ENCODE measurements at places on chromosomes 1 and 21.

- DNase-seq = no peak
Observed at GRCh38 chr1:182998482-182998881, 24.7 kb upstream of the LAMC1 start.

DNA sequence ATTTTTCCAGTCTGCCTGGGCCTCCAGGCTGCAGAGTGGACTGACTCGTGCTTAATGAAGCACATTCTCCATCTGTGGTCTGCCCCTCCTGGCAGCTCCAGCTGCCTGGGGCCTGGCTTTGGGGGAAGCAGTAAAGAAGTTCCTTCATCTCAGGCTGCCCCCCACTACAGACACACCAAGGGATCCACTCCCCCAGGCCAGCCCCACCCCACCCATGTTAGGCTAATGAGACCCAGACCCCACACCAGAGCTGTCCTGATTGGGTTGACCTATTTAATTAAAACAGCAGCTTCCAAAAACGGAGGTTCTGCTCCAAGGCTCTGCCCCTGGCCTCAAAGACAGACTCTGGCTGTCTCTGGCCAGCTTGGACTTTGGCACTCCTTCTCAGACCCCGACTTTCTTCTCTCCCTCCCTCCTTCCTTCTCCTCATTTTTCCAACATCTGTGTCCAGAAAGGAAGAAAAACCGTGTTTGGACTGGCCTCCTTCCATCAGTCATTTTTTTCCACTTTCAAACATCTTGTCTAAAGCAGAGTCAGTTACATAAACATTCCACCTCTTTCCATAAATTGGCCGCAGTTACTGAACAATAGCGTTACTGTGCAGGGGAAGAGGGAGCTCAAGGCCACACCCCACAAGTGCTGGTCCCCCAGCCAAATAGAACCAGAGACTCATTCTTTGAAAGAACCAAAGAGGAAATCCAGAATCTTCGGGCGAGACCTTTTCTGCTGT is 29.7 kb downstream of the SERTAD4 start:
- no peak for DNase-seq

DNA sequence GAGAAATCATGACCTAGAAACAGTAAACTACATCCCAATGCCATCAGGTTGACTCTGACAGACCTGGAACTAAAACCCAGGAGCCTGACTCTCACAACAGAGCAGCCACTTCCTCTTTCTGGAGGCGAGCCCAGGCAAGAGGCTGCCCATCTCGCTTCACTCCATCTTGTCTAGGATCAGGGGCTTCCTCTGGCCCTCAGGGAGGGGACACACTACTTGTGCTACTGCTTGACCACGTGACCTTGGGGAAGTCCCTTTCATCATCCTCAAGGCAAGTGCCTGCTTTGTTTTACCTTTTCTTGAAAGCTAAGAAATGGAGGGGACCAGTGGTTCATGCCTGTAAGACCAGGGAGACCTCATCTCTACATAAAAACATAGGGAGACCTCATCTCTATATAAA is 2.6 kb upstream of the TENT5B start:
- DNase-seq = no peak

- no peak for DNase-seq
Observed at GRCh38 chr1:54249819-54250435, 50.0 kb downstream of the MRPL37 start.

GRCh38 chr1:66012106-66012784 is 219.6 kb downstream of the PDE4B start:
- no peak for DNase-seq

- no peak for DNase-seq
Observed at GRCh38 chr21:21606041-21606440, 607.8 kb downstream of the NCAM2 start.

DNA sequence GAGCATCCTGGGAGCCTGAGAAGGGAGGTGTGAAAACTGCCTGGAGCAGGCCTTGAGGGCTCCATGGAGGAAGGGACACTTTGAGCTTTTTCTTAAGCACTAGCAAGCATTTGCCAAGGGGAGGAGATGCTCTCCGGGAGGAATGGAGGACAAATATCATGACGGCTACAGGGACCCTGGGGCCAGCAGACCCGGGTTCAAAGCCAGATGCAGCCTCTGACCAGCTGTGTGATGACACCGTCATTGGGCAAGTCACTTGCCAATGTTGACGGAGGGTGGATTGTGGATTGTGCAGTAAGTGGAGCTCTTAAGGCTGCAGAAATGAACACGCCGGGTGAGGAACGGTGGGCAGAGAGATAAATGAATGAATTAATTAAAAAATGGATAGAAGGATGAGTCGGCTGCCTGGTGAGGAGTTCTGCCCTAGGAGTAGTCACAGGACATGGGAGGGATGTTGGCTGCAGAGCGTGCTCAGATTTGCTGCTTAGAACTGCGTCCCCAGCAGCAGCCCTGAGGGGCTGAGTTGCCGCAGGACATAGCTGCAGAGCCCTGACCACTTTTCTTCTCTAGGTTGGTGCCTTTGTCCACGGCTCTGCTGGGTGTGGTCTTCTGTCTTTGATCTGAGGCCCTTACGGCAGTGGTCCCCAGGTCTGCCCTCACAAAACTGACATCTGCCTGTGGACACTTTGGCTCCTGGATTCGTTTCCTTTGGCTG is 507.6 kb downstream of the NPHP4 start:
- no peak for DNase-seq

GRCh38 chr1:248324468-248324867 is at the start of gene OR2M7:
Gene OR2M7 (minus strand): TSS chr1:248324568. CDS start chr1:248324568, 0 bp downstream.
- DNase-seq = no peak

GRCh38 chr1:98084188-98084587 is 163.4 kb upstream of the DPYD start:
- DNase-seq = no peak

- no peak for DNase-seq
Observed at GRCh38 chr1:183140633-183141032, 45.4 kb upstream of the LAMC2 start.

GRCh38 chr1:12488666-12489354 is 129.2 kb downstream of the DHRS3 start:
- no peak for DNase-seq

GRCh38 chr21:43864313-43864961 is 586 bp upstream of the AGPAT3 start:
- DNase-seq = no peak

- DNase-seq = no peak
Observed at GRCh38 chr1:66271216-66271903, 262.6 kb upstream of the SGIP1 start.

DNA sequence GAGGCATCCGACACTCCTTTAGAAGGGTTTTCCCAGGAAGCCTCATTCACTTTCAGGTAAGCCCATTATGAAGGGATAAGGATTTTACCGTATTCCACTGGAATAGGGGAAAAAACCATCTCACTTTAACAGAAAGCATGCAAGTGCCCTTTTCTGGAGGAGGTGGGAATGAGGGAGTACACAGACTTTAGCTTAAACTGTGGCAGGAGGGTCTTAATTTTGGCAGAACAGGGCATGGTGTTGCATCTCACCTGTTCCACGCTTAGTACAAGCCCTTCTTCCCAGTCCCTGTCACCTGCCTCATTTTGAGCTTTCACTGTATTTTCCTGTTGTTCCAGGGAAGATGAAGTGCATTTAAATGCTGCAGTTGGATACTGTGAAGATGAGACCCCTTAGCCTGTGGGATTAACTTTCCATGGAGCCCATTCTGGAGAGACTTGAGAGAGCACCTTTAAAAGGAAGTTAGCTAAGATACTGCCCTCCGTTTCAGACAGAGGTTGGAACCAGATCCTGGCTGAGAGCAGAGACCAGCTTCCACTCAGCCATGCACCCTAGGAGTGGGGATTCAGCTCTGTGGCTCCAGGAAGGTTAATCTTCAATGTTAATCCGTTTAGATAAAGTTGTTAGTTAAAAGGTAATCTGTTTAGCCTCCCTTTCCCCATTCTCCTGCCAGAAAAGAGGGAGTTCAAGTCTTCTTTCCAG is 42.6 kb downstream of the PBX1 start:
- no peak for DNase-seq

- DNase-seq = no peak
Observed at GRCh38 chr1:1182491-1183220, 9.0 kb downstream of the TTLL10 start.

- no peak for DNase-seq
Observed at GRCh38 chr1:65097076-65097475, 50.9 kb upstream of the AK4 start.

DNA sequence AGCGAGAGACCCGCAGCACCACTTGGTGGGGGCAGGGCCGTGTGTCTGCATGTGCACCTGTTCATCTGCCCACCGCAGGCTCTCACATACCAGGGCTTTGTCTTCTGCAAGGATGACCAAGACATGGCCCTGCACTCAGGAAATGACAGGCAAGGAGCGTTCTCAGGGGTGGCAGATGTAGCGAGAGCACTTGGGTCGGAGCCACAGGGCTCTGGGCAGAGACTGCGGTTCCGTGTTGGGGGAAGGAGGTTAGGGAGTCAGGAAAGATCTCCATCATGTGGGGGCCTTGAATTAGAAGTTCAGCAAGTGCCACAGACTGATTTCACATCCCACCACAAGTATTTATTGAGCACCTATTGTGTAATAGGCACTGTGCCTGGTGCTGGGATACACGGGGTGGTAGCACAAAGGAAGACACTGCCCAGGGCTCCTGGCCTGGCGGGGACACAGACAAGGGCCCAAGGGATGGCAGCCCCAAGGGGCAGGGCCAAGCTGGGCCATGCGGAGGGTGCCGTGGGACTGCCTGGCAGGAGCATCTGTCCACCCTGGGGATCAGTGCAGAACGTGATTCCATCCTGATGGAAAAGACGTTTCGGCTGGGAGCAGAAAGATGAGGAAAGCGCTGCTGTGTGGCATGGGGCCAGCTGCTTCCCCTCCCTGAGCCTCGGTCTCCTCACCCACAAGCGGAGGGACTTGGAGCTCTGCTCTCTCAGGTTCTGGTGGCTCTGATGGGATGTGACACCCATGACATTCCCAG is 11.4 kb upstream of the SPSB1 start:
- DNase-seq = no peak

GRCh38 chr1:94611681-94612475 is 70.3 kb upstream of the F3 start:
- DNase-seq = no peak

DNA sequence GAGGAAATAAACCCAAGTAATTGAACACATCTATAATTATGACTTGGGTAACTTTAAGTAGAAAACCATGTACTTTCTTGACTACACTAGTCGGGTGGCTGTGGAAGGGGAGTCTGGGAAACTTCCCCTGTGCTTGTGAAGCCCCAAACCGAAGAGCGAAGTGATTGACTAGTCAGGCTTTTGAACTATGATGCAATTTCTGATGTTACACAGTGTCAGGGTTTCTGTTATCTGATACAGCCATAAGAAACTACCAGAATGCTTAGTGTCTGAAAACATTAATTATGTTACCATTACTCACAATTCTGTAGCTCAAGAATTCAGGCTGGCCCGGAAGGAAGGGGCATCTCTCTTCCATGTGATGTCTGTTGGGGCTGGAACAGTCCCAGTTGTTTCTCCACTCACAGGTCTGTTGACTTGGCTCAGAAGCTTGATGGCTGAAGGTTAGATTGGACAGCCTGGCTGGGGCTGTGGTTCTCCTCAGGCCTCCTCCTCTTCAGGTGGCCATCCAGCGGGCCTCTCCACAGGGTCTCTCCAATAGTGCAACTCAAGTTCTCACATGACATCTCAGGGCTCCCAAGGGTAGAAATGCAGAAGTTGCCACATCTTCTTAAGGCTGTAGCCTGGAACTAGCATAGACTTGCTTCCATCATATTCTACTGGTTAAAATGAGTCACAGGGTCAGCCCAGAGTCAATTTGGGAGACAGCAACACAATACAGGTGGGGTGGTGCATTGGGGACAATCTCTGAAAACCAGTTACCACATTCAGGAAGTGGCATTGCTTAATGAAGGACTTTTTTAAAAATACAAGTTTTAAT is 8.3 kb upstream of the C8B start:
- DNase-seq = no peak

GRCh38 chr1:56548571-56548970 is 30.8 kb downstream of the PLPP3 start:
- no peak for DNase-seq

DNA sequence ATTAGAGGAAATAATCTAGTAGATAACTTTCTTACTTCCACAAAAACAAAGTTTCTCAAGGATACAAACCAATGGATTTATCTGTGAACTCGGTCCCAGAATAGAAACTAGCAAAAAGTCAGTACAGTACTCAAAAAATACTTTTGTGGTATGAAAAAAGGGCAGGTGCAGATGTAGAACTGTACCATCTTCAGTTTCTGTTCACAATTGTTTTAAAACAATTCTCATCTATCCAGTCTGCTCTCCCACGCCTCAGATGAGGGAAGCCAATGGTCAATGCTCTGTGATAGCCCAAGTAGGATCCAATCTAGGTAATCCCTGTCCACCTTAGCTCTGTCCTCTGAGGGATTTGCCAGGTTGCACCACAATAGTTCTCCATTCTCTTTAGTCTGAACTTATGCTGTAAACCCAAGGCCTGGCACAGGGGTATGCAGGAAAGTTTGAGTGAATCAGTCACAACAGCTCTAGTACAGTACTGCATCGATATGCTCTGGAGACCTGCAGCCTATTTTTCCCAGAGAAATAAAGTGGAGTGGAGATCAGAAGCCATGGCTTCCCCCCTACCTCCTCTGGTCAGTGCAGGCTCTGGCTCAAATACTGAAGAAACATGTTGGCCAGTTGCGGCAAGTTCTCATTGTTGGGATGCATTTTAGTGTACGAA is 1.4 kb downstream of the KTI12 start:
- no peak for DNase-seq

DNA sequence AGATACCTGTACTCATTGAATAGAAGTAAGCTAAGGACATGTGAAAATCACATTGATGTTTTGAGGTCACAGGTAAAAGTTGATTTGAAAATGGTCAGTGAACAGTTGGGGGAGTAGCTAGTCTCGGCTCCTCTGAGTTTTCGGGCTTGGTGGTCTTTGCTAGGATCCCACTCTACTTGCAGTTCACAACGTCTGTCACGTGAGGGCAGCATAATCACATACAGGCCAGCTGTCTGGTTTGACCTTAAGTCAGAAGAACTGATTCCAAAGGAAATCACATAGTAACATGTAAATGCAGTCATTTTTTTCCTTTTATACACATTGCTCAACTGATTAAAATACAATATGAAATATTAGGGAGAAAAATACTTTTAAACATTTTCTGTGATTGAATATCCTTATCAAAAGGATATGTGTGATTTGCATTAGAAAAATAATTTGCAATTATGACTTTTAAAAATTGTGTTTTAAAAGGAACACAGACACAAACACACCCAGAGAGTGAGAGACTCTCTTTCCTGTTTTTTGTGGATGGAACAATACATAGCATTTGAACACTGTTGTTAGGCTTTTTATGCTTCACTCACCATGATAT is 21.8 kb upstream of the PDC start:
- DNase-seq = peak; percentile 19

GRCh38 chr1:77832901-77833300 is 53.5 kb downstream of the MIGA1 start:
- DNase-seq = no peak

DNA sequence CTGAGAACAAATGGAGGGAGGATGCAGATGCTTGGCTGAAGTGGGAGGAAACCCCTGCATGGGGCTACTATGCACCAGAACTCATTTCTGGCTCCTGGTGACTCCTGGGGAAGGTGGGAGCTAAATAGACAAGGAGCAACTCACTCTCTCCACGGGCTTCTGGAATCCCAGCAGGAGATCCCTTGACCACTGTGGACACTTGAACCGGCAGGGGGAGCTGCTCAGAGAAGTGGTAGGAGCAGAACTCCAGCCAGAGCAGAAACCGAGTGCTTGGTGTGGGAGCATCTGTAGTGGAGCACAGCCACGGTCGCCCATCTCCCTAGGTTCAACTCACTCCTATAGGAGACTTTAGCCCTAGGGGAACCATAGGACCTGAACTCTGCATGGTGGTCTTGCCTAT is 205.6 kb upstream of the GJB5 start:
- no peak for DNase-seq
